ENCODE measurements at places on chromosomes 13 and 19.

DNA sequence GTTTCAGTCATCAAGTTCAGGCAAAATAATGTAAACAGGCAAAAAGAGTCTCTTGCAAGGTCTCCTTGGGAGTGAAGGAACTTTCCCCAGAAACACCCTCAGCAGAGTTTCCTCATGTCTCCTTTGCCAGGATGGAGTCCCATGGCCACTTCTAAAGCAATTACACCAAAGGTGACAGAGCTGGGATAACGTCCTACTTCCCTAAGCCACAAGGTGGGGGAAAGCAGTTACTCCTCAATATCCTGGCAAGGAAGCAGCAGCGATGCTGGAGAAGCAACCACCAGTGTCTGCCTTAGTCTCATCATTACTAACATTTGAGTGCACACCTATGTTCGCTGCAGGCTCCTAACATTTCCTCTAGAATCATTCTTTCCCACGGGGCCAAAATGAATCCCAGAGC, 88.6 kb downstream of the UBL3 start:
- DNase-seq = no peak

GRCh38 chr19:38617764-38618589, at the start of gene MAP4K1:
TSS of gene MAP4K1 (minus strand) at chr19:38617953. CDS start at chr19:38617895, 58 bp downstream.
- peak; percentile 37 for DNase-seq

DNA sequence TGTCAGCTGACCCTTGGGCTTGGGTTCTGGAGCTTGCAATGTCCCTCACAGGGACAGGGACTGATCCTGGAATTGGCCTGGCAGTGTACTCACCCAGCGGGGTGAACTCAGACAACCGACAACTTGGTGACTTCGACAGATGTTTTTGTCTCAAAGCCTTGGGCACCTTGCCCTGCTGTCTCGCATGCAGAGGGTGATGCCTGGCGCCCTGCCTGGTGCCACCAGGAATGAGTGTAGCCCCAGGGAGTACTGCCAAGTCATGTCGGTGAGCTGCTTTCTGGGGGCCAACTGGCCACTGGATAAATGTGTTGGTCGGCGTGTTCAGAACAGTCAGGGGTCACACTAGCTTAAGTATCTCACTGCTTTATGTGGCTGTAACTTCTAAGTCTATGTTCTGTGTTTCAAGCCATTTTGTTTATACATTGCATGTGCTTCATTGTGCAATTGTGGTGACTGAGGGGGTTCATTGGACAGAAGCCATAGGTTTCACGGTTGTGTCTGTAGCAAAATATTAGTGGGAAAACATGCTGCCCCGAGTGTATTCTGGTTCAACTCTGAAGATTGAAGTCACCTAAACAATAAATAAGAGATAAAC, 96.3 kb upstream of the TNFSF11 start:
- no peak for DNase-seq

DNA sequence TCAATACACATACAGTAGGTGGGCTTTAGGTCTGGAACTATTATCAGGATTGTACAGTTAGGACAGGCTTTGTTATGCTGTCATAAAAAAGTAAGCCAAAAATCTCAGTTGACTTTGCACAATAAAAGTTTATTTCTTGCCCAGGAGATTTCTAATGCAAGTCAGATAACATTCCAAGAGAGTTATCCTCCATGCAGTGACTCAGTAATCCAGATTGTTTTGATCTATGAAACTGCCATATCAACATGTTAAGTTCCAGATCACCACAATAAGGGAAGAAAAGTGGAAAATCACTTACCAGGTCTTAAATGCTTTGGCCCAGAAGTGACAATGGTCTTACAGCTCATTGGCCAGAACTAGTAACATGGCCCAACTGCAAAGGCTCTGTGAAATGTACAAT, 636.2 kb upstream of the KLF12 start:
- DNase-seq = no peak

- DNase-seq = no peak
Measured at GRCh38 chr13:23870356-23871140, 18.7 kb downstream of the MIPEP start.

DNA sequence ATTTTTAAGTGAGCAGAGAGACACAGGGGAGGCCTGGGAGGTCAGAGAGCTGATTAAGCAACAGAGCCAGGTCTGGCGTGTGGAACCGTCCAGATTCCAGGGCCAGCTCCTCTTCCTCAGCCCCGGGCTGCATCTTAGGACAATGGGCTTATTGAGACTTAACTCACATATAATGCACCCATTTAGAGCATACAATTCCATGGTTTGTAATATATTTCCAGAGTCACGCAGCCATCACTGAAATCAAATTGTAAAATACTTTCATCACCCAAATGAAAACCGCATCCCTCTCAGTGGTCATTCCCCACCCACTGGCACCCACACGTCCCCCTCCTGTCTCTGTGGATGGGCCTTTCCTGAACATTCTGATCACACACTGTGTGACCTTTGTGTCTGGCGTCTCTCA, 2.1 kb upstream of the HMG20B start:
- DNase-seq = no peak

DNA sequence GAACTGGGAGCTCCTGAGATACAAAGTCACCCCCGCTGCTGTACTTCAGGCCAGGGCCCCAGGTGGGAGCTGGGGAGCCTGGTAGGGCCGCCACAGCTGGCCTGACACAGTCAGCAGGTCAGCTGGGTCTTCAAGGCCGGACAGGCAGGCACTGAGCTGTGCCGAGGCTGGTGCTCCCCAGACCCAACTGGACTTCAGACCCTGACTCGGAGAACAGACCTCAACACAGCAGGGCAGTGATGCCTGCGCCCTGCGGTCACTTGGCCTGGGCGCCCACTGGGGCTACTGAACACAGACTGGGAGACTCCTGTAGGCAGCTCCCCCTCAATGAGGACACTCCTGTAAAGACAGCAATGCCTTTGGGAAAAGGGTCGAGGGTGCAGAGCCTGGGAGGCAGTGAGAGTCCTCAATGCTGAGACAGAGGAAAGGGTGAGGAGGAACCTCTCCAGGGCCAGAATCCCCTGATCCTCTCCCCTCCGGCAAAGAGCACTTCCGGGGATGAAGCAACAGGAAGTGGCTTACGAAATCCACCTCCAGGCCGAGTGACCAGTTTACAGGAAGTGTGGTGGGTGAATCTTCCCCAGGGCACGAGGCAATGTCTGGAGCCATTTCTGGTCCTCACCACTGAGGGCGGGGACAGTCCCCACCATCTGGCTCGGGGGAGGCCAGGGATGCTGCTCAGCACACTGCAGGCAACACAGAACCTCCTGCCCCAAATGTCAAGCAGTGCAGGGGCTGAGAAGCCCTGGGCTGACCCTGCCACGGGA, 40.8 kb upstream of the ISYNA1 start:
- DNase-seq = peak; percentile 44

GRCh38 chr19:48480558-48481500, 11.7 kb downstream of the CYTH2 start:
- no peak for DNase-seq

DNA sequence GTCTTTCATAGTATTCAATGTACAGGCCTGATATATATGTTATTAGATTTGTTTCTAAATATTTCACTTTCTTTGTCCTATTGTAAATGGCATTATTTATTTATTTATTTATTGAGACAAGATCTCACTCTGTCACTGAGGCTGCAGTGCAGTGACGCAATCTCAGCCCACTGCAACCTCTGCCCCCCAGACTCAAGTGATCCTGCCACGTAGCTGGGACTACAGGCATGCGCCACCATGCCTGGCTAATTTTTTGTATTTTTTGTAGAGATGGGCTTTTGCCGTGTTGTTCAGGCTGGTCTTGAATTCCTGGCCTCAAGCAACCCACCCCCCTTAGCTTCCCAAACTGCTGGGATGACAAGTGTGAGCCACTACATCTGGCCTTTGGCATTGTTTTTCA, 5.4 kb upstream of the GAS6 start:
- DNase-seq = no peak

GRCh38 chr13:43792076-43792881, 5.5 kb upstream of the ENOX1 start:
- DNase-seq = no peak

DNA sequence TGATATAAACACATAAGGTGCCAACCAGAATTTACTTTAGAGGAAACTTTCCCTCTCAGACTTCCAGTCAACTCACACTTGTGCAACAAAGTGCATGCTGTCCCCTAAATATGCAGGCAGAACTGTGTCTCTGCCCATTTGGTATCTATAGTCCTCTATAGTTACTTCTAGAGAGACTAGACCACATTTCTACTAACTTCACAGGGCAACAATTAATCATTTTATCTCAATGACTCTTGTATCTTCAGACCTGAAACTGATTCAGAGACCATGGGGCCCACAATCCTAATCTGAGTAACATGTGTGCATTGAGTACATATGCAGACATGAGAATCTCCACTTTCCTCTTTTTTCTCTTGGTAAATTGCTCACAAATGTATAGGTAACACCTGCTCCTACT, 158.1 kb downstream of the ZNF486 start:
- no peak for DNase-seq

DNA sequence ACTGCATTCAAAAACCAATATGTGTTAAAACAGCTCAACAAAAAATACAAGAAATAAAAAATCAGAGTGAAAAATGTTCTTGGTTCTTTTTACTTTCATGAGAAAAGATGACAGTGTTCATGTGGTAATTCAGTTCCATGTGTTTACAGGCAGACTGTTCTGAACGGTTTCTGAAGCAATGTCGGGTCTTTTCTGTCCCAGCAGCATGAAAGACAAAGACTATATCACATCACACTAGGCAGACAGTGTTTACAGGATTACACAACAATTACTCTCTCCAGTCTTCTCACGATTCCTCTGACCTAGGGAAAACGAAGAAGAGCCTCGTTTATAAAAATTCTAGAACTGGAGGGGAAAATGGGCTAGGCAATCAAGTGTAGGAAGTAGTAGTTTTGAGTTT, 83.4 kb downstream of the UBL3 start:
- DNase-seq = no peak

DNA sequence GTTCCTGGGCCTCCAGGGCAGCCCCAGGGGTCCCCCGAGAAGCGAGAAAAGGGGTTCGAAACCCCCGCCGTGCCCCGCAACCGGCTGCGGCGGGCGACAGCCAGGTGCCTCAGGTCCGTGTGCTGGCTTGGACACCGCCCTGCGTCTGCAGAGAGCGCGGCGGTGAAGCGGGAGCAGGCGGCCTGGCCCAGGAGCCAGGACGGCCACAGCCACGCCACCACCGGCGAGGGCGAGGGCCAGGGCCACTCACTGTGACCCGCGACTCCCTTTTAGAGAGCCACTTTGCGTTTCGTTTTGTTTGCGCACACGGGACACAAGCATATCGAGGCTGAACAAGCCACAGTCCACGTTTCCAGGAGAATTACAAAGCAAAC, 110.4 kb downstream of the CRYL1 start:
- no peak for DNase-seq

DNA sequence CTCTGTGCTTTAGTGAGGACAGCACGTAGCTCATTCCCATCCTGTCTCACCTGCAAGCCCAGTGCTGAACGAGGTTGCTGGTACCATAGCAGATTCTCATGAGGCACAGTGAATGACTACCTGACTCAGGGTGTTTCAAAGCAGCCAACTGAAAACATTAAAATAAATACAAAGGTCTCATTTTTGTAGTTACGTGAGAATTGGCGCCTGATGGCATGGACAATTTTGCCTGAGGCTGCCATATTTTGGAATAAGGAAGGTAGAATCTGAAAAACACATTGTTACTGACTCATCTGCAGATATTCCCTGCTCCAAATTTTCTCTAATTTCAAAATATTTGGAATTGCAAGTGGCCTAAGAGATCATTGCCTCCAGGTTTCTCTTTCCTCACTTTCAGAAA, 429.7 kb downstream of the FGF14 start:
- DNase-seq = no peak

DNA sequence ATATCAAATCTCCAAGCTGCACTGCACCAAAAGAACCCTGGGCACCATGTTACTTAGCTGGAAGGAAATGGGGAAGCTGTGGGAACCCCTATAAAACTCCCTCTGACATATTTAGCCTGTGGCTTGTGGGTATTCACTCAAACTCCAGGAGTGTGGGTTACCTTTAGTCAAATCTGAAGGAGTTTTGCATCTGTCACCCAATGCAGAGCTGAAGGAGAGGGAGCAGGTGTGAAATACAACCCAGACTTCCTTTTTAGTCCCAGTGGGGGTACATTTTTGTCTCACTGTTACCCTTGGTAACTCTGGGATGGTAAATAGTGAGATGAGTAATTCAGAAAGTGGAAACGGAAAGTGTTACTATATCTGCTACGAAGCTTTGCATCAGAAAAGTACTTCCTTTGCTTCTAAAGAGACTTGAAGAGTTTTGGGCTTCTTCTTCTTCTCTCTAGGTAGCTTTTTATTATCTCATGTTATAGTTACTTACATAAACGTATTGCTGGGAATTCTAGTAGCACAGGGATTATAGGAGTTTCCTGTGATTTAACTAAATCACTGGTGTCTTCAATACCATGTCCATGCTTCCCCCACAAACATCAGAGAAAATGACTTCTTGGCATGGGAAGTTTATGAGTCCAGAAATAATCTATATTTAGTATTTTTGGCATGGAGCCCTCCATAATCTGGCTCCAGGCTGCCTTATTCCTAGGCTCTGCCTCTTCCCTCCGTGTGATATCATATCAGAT, 105.9 kb downstream of the AKAP11 start:
- no peak for DNase-seq

DNA sequence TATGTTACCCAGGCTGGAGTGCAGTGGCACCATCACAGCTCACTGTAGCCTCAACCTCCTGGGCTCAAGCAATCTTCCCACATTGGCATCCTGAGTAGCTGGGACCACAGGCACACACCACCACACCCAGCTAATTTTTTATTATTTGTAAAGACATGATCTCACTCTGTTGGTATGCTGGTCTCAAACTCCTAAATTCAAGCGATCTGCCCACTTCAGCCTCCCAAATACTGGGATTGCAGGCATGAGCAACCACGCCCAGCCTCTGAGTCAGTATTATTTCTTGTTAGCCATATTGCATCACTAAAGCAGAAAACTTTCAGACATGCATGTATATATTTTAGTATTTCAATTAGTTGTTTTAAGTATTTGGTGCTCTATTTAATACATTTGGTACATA, 376.4 kb downstream of the GPC6 start:
- DNase-seq = no peak

GRCh38 chr13:110403315-110403714, 96.2 kb downstream of the COL4A2 start:
- no peak for DNase-seq

Measured in stimulated activated CD8-positive, alpha-beta memory T cell treated with anti-CD3 and anti-CD28 coated beads, Interleukin-12 subunit alpha, Interleukin-12 subunit beta, amount 100 ng/mL, for 4 hours (primary cell).